NCI-H187 treated with DMSO at 0.1 percent for 48 hours (cell line): ENCODE measurements at places on chromosomes 7 and 10.

DNA sequence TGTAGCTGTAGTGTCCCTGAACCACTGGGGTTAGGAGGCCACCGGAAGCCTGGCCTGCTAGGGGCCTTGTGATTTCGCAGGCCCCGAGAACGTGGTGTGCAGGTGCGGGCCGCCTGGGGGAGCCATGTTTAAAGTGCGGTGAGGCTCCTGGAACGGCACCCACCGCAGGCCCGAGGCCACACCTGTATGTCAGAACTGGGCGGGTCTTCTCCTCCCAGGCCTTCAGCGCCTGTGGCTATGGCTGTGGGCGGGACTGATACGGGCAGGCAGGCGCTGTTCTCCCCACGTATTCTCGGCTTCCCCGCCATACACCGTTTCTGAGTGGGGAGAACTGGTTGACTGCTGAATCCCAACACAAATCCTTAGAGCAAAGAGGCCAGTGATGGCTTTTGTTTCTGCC is 74.8 kb downstream of the DNAJB6 start:
- DNase-seq = no peak

- DNase-seq = no peak
Observed at GRCh38 chr10:29651767-29652166, 17.0 kb upstream of the SVIL start.

GRCh38 chr7:107934991-107935770 is 44.2 kb downstream of the DLD start:
- no peak for DNase-seq

DNA sequence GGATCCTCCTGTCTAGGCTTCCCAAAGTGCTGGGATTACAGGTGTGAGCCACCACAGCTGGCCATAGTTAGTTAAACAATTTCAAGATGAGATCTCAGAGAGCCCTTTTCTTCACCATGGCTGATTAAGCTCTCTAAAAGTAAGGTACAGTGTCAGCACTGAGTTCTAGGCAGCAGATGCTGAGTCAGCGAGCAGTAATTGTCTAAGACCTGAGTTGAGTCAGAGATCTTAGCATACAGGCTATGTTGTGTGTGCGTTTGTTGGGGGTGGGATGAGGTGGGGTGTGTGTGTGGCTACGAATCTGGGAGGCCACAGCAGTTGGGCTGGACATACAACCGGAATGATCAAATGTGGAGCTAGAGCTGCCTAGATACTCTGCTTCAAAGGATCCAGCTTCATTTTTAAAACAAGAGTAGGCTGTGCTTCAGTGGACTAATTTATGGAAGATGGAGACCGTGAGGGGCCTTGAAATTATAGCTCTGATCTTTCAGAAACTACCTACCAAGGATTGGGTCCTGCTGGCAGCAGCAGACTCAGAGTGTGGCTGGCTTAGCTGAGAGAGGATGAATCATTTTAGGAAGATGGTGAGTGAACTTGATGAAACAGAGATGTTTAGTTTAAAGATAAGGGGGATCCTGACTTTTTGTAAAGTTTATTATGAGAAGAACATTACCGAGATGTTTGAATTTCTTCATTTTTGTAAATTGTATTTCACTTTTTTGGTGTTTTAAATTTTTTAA is 17.5 kb upstream of the MTPN start:
- no peak for DNase-seq

GRCh38 chr7:135899458-135900064 is 77.6 kb downstream of the MTPN start:
- no peak for DNase-seq
